ENCODE measurements at places on chromosomes 5 and 9.

- no peak for DNase-seq
Measured at GRCh38 chr9:73753171-73753570, 601.5 kb downstream of the ANXA1 start.

- DNase-seq: no peak
Measured at GRCh38 chr5:93019896-93020295, 561.1 kb downstream of the NR2F1-AS1 start.

DNA sequence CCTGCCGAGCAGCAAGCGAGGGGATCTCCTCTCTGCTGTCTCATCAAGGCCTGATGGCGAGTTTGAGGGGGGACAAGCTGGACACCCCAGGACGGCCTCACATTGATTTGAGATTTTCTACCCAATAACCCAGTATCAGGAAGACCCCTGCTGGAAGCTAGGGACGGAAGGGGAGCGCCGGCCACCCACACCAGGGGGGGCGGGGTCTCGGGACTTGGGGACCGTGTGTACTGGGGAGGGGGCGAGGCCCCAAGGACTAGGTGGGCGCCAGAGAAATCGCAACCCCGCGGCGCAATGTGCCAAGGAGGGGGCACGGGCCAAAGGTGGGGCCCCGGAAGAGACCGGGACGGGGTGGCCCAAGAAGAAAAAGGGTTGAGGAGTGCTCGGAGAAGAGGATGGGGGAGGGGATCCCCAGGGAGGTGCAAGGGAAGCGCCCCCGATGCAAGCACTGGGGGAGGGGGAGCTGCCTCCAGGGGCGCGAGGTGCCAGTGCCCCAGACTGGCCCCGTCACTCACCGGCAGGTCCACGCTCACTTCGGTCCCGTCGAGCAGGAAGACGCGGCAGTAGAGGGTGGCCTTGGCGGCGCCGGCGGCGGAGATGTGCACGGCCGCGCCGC is 1.1 kb downstream of the EPB41L4B start:
- DNase-seq: no peak

DNA sequence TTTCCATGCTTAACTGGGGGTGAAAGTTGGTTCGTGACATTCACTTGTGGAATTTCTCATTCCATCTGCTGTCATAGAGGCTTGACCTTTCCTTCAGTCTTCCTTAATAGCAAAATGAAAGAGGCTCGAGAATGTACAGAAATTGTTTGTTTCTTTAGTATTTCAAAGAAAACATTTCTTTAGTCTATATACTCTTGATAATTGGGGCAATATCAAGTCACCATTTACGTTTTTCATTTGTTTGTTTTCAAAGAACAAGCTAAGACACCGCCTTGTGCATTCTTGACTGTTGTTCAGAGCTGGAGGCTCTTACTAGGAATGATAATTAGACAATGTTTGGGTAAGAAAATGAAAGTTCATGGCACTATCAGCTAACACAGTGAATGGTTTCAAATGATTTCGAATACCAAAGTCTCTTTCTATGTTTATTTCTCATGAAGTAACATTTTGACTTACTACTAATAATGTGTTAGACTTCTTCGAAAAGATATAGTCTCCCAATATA is 835.4 kb downstream of the SEMA5A start:
- DNase-seq: no peak

- no peak for DNase-seq
Measured at GRCh38 chr5:74073257-74073656, 447.3 kb downstream of the ARHGEF28 start.

GRCh38 chr9:93244510-93245436 is 60.8 kb downstream of the WNK2 start:
- DNase-seq: no peak
